ENCODE measurements at places on chromosomes 16 and 17.

- no peak for DNase-seq
Observed at GRCh38 chr17:56347639-56348038, 194.4 kb downstream of the ANKFN1 start.

DNA sequence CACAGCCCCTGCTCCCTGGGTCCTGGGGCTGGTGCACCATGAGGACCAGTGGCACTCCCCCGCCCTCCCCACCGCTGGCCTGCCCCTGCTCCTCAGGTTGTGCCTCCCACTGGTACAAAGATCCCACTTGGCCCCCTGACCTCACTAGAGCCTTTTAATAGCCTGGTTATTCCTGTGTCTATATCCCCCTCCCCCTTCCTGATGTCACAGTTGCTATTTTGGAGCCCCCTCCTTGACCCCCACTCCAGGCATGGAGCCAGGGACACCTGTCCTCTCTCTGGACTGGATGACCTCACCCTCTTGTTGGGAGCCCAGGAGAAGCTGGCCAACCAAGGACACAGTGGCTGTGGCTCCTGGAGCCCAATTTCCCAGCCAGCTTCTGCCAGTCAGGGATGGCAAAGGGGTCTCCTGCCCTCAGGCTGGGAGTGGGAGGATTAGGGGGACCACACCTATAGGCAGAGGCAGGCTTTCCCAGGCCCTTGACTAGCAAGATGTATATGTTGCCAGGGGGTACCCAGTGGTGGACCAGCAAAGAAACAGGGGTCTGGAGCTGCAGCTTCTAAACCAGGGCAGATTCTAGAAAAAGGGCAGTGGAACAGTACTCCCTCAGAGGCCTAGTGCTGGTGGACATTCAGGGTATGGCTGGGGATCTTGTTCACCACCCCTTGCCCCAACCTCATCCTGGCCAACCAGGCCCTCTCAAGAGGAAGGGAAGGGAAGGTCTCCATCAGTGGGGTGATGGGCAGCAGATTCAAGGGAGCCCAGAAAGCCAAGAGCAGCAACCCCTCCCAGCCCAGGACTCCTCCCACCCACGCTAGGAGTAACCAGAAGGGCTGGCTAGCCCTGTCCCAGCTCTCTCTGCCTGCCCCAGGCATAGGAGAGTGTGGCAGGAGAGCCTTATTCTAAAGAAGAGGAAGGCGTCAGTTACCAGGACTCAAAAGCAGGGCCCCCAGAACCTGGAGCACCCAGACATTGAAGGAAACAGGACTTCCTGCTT, 10.9 kb downstream of the HDAC5 start:
- DNase-seq = no peak

- DNase-seq = no peak
Observed at GRCh38 chr16:82451449-82451848, 175.3 kb upstream of the CDH13 start.

- DNase-seq = no peak
Observed at GRCh38 chr17:69606142-69606800, 191.8 kb downstream of the MAP2K6 start.

GRCh38 chr17:74206332-74206818, 2.9 kb downstream of the RPL38 start:
- no peak for DNase-seq

- DNase-seq = no peak
Observed at GRCh38 chr16:67525176-67525860, 3.3 kb upstream of the RIPOR1 start.

GRCh38 chr16:78844682-78845081, 745.2 kb downstream of the WWOX start:
- DNase-seq = no peak

- no peak for DNase-seq
Observed at GRCh38 chr16:74865922-74866598, 91.4 kb upstream of the FA2H start.

GRCh38 chr17:4179071-4179470, 36.1 kb downstream of the CYB5D2 start:
- DNase-seq = no peak

GRCh38 chr16:31355431-31356100, 590 bp downstream of the ITGAX start:
- DNase-seq = no peak

DNA sequence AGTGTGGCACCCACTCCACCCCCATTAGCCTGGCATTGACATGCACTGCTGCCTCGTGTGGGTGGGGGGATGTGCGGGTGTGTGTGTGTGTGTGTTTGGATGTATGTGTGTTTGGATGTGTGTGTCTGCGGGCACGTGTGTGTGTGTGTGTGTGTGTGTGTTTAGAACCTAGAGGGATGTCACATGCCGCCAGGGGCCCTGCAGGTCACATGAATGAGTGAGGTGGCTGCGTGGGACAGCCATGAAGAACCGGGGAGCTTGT, 9.0 kb downstream of the KATNB1 start:
- DNase-seq = no peak

DNA sequence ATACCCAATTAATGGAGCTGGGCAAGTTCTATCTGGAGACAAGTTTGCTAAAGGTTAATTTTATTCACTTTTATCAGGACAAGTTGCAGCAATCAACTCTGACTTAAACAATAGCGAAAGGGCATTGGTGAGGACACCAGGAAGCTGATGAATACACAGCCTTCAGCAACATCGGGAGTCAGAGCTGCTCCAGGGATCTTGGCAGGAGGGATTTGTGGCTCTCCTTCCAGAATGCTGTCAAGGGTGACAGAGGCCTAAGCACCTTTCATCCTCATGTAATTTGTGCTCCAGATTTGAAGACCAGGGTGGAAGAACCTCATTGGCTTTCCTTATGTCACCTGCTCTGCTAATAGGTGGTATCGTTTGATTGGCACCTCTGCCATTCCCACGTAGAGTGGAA, 485.6 kb downstream of the NPIPA7 start:
- no peak for DNase-seq

GRCh38 chr17:72682605-72683004, 409.9 kb downstream of the SLC39A11 start:
- DNase-seq = no peak

GRCh38 chr17:535198-535597, 179.4 kb downstream of the VPS53 start:
- DNase-seq = no peak

GRCh38 chr17:83062011-83062817, 17.2 kb upstream of the METRNL start:
- DNase-seq = no peak

DNA sequence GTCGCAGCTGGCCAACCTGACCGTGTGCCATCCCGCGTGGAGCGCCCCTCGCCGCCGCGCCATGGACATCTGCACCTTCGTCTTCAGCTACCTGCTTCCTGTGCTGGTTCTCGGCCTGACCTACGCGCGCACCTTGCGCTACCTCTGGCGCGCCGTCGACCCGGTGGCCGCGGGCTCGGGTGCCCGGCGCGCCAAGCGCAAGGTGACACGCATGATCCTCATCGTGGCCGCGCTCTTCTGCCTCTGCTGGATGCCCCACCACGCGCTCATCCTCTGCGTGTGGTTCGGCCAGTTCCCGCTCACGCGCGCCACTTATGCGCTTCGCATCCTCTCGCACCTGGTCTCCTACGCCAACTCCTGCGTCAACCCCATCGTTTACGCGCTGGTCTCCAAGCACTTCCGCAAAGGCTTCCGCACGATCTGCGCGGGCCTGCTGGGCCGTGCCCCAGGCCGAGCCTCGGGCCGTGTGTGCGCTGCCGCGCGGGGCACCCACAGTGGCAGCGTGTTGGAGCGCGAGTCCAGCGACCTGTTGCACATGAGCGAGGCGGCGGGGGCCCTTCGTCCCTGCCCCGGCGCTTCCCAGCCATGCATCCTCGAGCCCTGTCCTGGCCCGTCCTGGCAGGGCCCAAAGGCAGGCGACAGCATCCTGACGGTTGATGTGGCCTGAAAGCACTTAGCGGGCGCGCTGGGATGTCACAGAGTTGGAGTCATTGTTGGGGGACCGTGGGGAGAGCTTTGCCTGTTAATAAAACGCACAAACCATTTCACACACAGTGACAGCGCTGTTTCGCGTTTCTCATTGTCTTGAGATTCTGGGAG, 2.0 kb upstream of the ZACN start:
- no peak for DNase-seq

GRCh38 chr17:51430591-51430990, 170.2 kb downstream of the UTP18 start:
- no peak for DNase-seq

DNA sequence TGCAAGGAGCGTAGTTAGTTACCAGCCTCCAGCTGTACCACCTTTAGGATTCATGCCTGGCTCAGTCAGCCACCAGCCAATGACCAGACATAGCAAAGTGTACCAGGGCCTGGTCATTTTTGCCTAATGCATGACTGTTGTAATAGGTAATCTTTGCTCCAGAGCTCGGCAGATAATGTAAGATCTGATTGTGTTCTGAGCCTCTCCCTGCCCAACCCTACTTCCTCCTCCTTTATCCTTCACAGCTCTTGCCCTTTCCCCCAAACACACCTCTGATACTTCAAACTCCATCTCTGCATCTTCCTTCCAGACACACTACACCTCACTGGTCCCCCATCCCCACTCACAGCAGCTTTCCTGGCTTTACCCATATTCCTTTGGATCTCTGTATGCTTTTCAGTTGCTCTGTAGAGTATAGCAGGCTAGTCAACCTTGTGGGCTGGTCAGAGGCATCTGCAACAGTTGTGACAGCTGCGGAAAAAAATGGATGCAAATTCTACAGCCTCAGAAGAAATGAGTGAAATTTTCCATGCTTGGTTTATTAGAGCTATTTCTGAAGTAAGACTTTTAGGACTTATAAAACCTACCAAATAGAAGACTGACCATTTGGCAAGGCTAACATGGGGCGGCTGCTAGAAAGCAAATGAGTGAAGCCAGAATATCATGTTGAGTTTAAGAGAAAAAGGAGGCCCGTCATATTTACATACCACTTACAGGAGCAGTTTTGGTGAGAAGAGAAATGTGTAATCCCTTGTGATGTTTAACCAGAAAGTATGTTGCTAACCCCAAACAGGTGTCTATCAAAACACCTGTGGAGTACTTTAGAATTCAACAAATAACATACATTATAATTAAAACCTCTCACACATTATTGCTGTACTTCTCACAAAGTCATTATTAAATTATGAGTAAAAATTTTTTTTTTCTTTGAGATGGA, 19.9 kb upstream of the C16orf87 start:
- DNase-seq = no peak

GRCh38 chr16:17448640-17449638, 21.8 kb downstream of the XYLT1 start:
- no peak for DNase-seq

GRCh38 chr16:14331020-14331419, 259.9 kb downstream of the MRTFB start:
- no peak for DNase-seq

DNA sequence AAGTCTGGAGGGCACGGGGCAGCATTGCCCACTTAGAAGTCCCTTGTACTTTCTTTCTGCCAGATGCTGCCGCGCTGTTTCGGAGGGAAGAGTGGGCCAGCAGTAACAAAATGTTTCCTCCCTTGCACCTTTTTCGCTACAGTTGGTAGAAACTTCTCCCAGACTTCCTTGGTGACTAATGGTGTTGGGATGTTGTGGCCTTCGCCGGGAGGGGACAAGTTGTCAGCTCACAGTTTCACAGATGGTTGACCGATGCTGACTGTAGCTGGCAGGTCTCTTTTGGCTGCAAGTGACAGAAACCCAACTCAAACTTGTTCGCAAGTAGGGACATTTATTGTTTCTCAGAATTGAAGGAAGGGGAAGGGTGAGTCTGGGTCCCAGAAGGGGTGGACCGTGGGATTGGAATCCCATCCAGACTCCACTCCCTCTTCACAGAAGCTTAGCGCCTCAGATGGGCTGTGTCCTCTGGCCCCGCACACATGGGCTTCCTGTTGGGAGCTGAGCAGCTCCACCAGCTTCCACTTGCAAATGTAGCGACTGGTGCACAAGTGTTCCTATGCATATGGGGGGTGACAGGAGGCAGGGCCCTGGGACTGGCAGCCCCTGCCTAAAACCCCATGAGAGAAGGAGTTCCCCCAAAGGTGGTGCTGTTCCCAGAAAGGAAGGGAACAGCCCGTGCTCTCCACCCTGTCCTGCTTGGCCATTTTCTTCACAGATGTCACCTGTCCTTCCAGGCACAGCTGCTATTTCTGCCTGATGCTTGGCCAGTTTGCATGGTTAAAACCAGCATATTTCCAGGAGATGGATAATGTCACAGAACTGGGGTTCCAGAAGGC, 30.9 kb upstream of the RPRML start:
- no peak for DNase-seq

DNA sequence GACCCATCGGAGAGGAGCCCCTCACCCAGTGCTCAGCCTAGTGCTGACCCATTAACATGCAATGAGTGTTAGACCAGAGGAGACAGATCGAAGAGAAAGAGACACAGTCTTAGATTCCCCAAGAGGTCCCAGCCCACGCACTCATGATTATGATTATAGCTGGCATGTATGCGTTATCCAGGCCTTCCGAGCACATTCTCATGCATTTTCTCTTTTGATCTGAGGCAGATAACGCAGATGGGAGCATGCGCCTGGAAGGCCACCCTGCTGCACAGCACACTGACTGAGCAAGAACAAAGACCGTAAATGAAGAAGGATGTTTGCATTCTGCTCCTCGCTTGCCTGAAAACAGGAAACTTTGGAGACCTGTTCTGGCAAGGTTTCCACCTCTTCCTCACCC, 232.7 kb downstream of the SOX9 start:
- no peak for DNase-seq

- DNase-seq = no peak
Observed at GRCh38 chr16:71792176-71792575, 16.5 kb downstream of the AP1G1 start.

DNA sequence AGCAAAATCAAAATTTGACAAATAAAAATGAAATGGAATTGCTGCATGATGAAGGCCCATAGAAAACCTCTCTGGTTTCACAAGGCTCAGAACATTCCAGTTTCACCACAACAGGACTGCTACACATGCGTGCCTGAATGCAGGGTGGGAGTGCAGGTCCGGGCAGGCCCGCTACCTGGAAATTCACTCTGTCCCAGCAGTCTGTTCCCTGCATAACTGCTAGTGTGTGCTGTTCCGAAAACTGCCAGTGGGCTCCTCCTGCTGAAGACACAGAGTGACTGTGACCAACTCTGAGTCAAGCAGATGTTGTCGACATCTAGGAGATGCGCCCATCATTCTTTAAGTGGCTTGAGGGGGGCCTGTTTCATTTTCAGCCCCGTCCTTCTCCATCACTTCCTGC, 284.8 kb upstream of the MAF start:
- no peak for DNase-seq

- DNase-seq = no peak
Observed at GRCh38 chr17:63919311-63919723, 678 bp upstream of the GH1 start.

- no peak for DNase-seq
Observed at GRCh38 chr17:1186214-1186820, 6.5 kb upstream of the ABR start.

Measured in SW 1271 (cell line).